ENCODE measurements at places on chromosomes 3 and 15. TPM values are rescaled to one million over a fixed set of nuclear protein-coding genes. Genes with fewer than 3 reads are reported as not detected.

The DPPA2 gene
- total RNA-seq, result not detected

The CCR8 gene
- 1.1 TPM for total RNA-seq

GRCh38 chr15:89947385-89947784 is 34.6 kb upstream of the ARPIN start:
- DNase-seq, result no peak

- DNase-seq, result no peak
These were observed 475.9 kb downstream of the SQOR start for GRCh38 chr15:46110755-46111154.

GRCh38 chr3:12981306-12982275 is 91.6 kb downstream of the IQSEC1 start:
- DNase-seq, result no peak

DNA sequence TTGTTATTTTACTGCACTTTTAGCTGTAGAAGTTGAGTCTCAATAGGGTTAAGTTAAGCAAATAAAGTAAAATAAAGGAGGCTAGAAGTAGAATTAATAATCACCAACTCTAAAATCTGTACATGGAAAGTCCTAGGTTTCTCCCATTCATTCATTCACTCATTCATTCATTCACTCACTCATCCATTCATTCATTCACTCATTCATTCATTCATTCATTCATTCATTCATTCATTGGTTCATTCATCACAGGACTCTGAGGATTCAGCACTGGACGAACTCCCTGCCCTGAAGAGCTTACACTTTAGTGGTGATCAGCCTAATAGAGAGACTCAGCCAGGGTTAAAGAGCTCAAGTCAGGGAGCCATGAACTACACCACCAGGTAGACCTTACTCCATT is 4.5 kb upstream of the LSG1 start:
- no peak for DNase-seq

GRCh38 chr3:113533534-113533892 is 1.2 kb downstream of the SIDT1 start:
- no peak for DNase-seq

Measured in tongue (tissue), 3 donors.